ENCODE measurements at places on chromosomes 7 and 10.

DNA sequence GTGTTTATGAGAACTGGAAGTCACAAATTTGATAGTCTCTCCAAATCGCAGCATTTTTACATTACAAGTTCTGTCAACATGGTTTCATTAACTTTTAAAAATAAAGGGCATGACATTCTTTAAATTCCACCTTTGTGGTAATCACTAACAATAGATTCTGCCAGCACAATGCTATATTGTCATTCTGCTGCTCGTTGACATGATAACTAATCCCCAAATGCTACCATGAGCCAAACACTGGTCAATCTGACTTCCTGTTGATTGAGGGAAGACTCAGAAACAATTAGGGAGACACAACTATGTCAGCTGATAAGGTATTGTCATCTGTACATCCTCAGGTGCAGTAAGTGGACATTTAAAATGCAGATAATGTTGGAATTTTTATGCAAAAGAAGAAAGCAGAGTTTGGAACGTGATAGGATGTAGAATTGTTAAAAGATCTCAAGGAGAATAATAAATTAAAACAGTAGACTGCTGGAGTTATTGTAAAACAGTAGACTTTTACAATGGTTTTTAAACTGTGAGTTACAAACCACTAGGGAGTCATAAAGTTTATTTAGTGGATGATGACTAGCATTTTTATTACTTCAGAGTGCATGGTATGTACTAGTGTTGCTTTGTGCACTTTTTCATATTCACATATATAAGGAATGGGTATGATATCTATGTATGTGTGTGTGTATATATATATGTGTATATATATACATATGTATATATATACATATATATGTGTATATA lies 126.4 kb upstream of the DKK1 start:
- no peak for DNase-seq

- no peak for DNase-seq
These were observed 148.1 kb downstream of the HTR7 start for GRCh38 chr10:90709727-90710126.

DNA sequence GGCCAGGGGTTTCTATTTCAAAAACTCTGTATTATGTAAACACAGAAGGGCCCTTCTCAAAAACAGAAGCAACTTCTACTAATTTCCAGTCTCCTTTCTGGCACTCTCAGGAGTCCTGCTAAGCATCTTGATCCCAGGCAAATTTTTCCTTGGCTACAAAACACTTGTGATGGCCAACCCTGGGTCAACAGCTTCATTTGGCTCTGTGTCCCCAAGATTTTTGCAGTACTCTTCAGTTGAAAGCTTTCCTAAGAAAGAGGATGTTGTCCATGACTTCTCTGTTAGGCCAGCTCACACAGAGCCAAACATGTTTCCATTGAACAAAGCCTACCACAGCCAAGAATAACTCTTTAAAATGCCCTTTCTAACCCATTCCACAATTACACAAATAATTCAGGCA lies 99.0 kb upstream of the EGR2 start:
- DNase-seq: no peak

DNA sequence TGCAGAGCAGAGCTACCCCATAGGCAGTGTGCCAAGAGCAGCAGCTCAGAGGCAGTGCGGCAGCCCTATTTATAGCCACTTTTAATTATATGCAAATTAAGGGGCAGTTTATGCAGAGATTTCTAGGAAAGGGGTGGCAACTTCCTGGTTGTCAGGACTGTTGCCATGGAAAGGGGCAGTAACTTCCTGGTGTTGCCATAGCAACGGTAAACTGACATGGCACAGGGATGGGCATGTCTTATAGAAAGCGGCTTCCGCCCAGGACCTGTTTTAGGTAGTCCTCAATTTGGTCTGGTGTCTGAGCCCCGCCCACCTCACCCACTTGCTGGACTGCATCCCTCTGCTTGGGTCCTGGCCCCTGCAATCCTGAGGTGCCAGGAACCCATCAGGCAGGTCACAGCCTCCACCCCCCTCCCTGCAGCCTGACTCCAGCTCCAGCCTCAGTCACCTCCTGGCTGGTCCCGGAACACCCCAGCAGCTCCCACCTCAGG lies 115.8 kb downstream of the TMEM130 start:
- no peak for DNase-seq

DNA sequence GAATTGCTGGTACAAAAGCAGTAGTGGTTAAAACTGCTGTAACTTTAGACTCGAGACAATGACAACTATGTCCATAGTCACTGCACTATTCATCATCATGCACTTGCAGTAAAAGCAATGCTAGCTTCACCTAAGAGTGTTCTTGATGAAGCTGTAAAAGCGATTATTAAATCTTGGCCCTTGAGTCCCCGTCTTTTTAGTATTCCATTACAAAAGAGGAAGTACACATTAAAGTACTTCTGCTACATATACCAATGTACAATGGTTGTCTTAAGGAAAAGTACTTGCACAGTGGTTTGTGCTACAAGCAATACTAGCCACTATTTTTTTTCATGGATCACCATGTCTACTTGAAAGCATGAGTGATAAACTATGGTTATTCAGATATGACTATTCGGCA lies 78.3 kb downstream of the ATAD1 start:
- no peak for DNase-seq

- no peak for DNase-seq
These were observed 86.5 kb upstream of the GRB10 start for GRCh38 chr7:50869108-50869725.

DNA sequence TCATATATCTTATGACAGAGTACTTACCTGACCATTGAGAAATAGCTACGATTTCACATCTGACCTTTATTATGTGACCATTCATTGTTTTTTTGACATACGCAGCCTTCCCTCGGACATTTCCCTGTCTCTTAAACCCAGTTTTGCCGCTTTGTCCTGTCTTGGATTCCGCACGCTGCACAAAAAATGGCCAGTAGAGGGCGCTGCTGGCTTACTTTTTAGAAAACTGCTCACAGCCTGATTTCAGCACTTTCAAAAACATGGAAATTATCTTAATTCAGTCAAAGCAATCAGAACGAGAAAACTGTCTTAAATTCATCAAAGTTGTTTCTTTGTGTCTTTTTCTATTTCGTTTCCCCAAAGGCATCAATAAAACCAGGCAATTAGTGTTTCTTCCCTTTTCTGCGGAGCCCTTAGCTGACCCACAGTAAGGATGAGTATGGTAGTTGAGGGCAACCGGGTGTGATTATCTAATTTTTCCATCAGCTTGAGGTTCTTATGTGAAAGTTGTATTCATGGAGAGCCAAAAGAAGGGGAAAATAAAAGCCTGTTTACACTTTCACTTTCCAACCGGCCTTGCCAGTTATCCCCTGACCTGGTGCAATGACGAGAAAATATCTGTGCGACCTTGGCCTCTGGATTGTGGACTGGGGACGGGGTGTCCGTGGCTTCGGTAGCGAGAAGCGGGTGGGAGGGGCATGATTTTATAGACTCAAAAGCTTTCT lies 144.4 kb downstream of the DYNC1I1 start:
- DNase-seq: peak; percentile 52

DNA sequence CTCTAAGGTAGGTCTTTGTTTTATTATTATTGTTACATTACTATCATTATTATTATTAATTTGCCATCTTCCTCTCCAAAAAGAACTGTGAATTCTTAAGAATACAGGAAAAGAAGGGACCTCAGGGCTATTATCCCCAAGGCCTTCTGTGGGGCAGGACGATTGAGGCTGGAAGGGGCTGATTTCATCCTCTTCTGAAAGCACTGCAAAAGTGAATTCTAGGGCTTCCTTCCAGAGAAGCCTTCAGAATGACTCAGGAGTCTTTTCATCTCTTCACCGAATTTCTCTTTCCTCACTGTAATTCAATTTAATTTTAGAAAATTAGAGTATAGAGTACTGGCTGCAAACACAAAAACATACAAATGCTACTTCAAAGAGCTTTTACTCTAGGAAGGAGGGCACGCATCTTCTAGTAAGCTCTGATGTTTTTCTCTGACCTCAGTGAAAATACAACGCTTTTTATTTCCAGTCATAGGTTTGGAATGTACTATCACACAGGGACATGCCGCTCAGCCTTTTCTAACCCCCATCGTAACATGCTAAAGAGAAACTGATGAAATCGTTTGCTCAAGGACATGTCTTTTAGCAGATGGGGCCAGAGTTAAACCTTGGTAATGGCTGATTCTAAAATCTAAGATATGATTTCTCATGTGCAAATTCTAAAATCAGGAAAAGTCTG lies 280.2 kb upstream of the PITRM1 start:
- no peak for DNase-seq

GRCh38 chr10:89207181-89207800 lies at the start of gene CH25H:
TSS of gene CH25H (minus strand) at chr10:89207317. CDS start at chr10:89207292, 25 bp downstream.
- peak; percentile 55 for DNase-seq

GRCh38 chr7:149859369-149859768 lies 14.4 kb upstream of the ATP6V0E2 start:
- DNase-seq: no peak

DNA sequence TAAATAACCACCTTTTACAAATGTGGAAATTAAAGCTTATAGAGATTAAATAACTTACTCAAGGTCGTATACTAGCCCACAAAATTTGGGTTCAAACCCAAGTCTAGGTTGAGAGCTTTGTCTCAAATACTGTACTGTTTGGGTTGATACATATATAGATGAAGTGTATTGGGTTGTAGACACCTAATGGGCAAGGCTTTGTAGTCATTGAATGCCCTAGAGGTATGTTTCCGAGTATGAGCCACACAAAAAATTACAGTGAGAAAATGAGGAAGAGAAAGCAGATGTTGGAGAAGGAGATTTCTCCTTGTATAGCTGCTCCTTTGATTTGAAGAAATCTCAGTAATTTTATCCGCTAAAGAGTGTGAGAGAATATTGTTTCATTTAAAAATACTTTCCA lies 60.6 kb downstream of the C1GALT1 start:
- DNase-seq: no peak

DNA sequence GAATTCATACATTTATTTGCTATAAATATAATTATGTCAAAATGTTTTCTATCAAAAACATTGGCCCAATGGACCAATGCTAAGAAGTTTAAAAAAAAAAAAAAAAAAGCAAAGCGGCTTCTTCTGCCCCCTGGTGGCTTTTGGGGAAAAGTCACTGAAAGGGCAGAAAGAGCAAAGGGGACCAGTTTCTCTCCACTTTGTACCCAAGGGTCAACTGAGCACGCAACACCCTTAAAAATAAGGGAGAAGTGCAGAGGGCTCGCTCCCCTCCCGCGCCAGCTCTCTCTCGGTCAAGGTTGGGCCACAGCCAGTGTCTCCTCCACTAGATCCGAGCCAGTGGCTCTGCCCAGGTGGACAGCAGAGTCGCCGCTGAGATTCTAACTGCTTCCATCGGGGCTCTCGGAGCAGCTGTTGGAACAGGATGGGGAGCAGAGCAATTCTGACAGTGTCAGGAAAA lies 136.4 kb upstream of the FGFR2 start:
- no peak for DNase-seq

GRCh38 chr10:69957886-69958555 lies 94.6 kb upstream of the MACROH2A2 start:
- DNase-seq: no peak

GRCh38 chr10:125137601-125138438 lies 22.5 kb downstream of the CTBP2 start:
- DNase-seq: no peak

DNA sequence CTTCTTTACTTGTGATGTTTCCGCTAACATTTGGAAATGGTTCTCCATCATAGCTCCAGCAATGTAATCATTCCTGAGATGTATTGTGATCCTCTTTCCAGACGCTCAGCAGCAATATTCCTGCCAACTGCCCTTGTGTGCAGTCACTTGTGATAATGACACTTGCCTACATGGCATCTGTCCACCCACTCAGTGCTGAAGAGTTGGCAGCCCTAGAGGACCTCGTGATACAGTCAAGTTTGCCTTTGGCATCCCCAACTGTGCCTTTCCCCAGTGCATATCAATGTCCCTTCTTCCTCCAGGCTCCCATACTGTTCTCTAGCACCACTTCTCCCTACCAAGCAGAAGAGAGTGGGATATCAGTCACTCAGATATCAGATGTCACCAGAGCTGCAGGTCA lies 64.9 kb downstream of the MYOF start:
- DNase-seq: no peak

DNA sequence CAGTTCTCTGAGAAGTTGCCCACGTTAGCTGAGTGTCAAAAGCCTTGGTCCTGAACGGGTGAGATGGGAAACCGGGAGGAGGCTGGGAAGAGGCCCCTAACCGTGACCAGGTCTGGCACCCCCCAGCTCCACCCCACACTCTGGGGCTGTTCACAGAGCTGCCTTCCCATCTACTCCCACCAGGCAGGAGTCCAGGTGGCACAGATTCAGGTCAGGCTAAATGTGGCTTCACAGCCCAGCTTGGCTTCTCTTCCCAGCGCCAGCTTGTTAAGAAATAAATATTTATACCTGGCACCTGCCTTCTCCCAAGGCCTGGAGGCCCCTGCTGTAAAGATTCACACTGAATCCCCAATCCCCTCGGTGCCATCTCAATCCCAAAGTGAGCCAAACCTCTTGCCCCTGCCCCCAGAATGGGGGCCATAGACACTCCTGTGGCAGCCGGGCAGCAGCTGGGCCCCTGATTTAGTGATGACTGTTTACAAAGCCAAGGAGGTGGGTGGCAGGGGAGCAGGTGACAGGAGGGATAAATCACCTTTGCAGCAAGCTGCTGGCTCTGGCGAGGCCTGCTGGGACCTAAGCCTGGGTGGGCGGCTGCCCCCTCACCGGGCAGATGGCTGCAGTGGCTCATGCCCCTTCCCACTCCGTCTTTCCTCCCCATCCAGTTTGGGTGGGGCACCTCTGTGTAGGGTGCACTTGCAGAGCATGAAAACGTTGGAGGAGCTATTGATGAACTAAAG lies 72.5 kb downstream of the GOLGA7B start:
- DNase-seq: no peak

- DNase-seq: no peak
These were observed 75.8 kb downstream of the CDCA7L start for GRCh38 chr7:21869785-21870402.

GRCh38 chr7:17697128-17697881 lies 243.0 kb downstream of the SNX13 start:
- no peak for DNase-seq

DNA sequence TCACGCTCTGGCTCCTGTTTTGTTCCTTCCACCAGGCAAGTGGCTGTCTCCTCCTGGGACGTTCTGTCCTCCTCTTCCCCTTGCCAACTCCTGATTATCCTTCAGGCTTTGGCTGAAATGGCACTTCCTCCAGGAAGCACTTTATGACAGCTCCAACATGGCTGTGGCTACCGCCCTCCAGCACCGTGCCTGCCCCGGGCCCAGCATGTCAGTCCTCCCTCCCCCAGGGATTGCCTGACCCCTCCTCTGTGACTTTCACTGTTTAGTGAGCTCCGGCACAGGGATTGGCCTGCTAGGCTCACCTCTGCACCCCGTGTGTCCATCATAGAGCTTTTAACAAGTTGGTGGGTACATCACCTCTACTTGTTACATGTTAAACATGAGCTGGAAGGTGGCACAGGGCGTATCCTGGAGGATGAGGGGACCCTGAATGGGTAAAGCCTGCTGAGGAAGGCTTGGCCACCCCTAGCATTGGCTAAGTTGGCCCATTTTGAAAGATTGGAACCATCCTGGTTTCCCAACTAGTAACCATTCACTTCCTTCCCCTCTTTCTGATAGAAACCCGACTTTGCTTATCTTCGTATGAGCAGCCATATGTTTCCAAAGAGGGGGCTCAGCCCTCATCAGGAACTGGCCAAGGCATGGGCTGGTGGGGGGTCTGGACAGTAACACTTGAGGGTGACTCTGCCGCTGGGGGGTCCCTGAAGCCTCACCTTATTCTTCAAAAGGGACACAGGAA lies 10.5 kb upstream of the ADAMTS14 start:
- no peak for DNase-seq

Data from activated naive CD8-positive, alpha-beta T cell treated with anti-CD3 and anti-CD28 coated beads for 36 hours (primary cell).